T-helper 2 cell (primary cell): ENCODE measurements at places on chromosomes 1 and 21.

GRCh38 chr1:12435639-12436344 is 182.2 kb downstream of the DHRS3 start:
- DNase-seq = peak; percentile 23

DNA sequence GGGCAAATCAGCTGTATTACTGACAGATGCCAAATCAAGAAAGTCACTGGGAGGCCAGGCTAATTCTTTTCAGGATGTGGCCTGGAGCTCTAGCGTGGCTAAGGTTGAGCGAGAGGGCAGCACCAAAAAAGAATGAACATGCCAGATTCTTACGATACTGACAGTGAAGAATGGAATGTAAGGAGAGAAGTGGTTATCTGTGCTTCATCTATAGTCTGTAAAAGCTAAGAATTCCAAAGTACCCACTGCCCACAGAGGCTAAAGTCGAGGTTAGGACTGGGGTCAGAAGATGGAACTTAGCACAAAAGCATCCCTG is 32.7 kb downstream of the TFAP2E start:
- DNase-seq = no peak

GRCh38 chr1:41613689-41614574 is 129.4 kb upstream of the EDN2 start:
- no peak for DNase-seq

DNA sequence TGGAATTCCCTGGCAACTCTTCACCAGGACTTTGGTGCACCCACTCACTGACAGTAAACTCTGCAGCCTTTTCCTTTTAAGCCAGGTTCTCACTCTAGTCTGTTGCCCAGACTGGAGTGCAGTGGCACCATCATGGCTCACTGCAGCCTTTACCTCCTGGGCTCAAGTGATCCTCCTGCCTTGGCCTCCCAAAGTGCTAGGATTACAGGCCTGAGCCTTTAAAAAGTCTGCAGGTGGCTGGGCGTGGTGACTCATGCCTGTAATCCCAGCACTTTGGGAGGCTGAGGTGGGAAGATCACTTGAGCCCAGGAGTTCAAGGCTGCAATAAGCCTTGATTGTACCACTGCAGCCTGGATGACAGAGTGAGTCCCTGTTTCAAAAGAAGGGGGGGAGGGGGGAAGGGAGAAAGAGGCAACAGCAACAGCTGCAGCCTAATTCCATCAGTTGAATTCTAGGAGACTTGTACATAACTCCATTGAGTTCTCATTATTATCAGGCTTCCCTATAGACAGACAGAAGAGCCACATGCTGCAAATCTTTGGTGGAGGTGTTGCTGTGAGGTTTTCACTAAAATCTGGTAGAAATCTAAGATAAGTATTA is 8.1 kb upstream of the HNRNPR start:
- DNase-seq = no peak

- no peak for DNase-seq
These were observed 88.6 kb upstream of the HNRNPU start for GRCh38 chr1:244952940-244953339.

DNA sequence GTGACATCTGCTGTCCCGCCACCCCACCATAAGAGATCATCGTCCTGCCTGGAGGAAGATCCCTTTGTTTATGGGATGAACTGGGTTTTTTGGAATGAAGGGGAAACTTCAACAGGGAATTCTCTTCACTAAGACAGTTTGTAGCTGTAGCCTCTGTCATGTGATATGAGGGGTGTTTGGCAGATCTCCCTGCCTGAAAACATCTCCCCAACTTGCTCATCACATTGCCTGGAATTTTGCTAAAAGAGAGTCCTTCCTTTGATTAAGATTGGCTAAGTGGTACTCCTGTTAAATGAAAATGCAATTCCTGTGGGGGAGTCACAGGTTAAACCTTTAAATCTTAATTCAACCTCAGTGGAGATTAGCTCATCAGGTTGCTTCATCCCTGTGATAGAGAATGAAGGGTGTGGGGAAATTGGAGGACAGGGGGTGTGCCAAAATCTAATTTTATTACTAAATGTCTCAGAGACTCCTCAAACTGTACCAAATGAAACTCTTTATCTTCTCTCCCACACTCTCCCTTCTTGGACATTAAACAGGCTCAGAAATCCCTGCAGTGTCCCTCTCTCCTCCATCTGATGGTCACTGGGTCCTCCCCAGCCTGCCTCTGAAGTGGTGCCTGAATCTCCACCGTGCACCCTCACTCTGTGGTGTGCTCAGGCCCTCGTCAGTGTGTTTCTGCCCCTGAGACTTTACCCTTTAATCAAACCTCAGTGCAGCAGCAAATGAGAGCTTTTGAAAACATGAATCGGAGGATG is 54.8 kb downstream of the IER5 start:
- DNase-seq = no peak

GRCh38 chr1:32742956-32743355 is 40.4 kb upstream of the SYNC start:
- DNase-seq = no peak

GRCh38 chr1:40373323-40374283 is at the start of gene SMAP2:
Gene SMAP2, plus strand, starts transcription at chr1:40373727. Its CDS starts 394 bp downstream, at chr1:40374121.
- peak; percentile 97 for DNase-seq

GRCh38 chr21:31279986-31280385 is 64.1 kb downstream of the TIAM1 start:
- DNase-seq = no peak

DNA sequence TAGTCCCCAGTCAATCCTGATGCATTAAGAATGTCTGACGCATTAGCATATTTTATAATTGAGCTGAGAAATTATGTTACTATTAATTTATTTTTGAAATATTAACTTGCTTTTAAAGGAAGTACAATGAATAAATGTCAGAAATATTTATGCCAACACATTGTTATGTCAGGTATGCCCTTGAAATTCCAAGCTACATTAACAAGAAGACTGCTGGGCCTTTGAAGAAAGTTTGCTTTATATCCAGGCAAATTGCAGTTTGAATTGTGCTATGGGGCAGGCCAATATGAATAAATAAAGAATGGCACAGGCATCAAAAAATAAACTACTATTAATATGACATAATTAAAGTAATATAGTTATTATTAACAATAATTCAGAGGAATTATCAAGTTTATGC is 1391.3 kb downstream of the PLA2G4A start:
- no peak for DNase-seq

- no peak for DNase-seq
These were observed 121.9 kb upstream of the TSPAN2 start for GRCh38 chr1:115211071-115211745.

- no peak for DNase-seq
These were observed 125.3 kb upstream of the CD34 start for GRCh38 chr1:208036106-208036808.

GRCh38 chr1:212853658-212854057 is 4.4 kb upstream of the FLVCR1 start:
- no peak for DNase-seq

DNA sequence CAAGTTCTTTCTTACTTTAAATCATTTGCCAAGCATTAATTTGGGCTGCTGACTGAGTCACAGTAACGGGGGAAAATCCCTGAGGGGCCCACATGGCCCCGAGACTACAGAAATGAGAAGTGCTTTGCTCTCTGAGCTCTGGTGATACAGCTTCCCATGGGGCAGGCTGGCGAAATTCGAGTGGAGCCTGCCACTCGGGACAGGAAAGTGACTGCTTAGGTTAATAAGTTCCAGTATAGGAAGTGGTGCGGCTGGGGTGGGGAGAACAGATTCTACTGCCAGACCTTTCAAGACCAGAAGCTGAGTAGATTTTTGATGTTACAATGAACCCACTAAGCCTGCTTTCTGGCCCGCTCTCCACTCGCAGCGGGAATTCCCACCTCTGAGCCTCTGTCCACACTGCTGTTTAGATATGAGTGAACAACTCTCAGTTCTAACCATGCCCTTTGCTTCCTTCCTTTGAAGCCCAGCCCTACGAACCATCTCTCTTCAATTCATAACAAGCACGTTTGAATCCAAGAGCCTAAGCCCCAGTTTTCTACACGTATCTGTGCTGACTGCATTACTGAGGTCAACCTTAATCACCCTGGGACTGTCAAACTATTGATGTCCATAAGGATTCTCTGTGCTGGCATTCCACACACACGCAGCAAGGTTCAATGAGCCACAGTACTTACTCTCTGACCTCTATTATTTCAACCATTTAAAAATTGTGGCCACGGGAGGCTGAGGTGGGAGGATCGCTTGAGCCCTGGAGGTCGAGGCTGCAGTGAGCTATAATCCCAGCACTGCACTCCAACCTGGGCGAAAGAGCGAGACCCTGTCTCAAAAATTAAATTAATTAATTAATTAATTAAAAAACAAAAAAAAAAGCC is 9.6 kb downstream of the ZBTB17 start:
- DNase-seq = peak; percentile 27

- DNase-seq = no peak
These were observed 29.7 kb downstream of the MRPL39 start for GRCh38 chr21:25577424-25578055.

DNA sequence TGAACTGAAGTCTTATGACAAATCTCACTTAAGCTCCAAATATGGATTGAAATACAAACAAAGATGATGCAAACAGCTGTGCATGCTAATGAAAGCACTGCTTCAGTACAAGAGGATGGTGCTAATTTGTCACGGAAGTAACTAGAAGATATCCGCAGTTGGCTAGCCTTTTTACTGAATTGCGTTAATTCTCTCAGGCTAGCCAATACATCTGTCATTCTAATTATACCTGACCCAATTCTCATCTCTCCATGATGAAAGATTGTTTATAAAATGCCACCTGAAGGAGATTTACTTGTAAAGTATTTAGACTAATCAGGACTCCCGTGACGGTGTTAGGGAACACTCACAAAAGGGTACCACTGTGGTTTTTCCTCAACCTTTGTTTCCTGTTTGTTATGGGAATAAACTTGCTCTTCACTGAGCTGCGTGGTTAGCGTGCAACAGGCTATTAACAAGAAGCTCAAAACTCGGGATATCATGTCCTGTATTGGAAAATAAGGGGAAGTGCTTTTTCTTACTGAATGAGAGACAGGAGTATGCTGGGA is 162.5 kb downstream of the APP start:
- no peak for DNase-seq

DNA sequence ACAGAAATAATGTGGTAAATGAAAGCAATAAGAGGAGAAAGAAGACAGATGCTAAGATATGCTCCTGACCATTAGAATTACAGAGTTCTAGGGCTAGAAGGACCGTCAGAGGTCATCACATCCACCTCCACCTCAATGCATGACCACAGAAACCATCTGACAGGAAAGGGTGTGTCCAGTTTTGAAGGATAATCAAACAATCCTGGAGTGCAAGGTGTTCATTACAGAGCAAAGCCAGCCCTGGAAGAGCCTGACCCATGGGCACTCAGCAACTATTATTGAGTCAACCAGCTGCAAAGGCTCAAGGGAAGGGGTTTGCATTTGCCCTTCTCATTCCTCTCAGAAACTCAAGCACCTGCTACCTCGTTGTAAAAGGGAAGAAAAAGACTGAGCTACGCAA is 46.4 kb downstream of the TOR1AIP2 start:
- no peak for DNase-seq

DNA sequence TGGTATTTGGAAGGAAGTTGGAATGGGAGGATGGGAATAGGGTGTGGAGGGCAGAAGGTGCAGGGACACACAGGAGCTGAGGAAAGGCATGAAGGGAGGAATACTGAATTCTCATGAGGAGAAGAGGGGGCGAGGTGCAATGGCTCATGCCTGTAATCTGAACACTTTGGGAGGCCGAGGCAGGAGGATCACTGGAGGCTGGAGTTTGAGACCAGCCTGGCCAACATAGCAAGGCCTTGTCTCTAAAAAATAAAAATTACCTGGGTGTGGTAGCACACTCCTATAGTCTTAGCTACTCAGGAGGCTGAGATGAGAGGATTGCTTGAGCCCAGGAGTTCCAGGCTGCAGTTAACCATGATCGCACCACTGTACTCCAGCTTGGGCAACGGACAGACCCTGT is 117.3 kb downstream of the DTL start:
- DNase-seq = no peak

- no peak for DNase-seq
These were observed 63.9 kb upstream of the EFHD2 start for GRCh38 chr1:15345705-15346345.

- DNase-seq = no peak
These were observed 106.3 kb downstream of the HIVEP3 start for GRCh38 chr1:41812453-41812852.

DNA sequence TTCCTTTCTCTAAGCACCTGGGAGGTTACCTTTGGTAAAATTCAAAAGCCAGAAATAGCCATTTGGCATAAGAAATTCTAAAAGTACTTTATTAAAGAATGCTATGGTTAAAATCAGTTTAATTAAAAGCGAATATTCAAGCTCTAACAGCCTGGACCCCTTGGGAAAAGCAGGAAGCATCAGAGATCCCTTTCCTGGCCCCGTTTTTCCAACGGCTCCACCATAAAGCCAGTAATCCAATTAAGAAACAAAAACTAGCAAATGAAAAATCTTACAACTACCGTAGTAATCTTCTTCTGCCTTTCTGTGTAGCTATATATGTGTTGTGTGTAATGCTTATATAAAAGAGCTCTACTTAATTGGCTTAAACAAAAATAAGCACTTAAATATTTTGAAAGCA is 33.5 kb upstream of the NEK2 start:
- no peak for DNase-seq

DNA sequence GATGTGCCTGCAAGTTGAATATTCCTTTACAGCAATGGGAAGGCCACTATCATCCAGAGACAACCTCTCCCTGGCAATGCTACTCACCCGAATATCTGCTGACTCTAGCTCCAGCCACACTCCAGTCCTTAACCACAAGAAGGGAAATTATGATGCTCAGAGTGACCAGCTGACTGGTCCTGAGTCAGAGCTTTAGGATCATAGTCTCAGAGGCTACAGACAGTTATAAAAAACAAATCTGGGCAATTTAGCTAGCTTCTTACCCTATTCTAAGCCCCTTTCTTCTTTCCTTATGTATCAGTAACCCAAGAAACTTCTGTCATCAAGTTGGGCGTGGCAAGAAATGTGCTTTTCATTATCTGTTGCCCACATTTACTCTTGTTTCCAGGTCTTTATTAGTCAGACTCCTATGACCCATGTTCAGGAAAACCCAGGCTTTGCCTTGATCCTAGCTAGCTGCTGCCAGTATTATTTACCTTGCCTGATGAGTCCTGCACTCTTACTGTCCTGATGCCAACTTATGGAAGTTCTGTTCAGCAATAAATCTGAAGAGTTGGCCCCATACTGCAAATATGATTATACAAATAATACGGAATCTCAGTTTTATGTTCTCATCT is 207.0 kb downstream of the TTLL7 start:
- DNase-seq = no peak

DNA sequence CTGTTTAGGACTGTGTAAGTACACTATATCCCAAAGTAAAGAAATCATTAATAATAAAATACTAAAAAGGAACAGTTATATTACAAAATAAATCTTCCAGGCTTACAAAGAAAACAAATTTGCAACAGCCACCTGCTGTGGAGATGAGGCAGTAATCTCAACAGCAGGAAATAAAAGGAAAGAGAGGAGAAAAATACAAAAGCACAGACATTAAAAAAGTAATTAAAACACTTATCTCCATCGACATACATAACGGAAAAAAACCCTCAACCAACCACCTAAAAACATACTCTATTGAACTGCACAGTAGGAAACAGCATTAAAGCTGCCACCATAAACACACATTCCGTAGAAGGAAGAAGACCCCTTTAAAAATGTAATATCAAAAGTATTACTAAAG is 317.6 kb downstream of the DPYD start:
- no peak for DNase-seq

GRCh38 chr1:220056374-220056773 is 10.1 kb upstream of the EPRS1 start:
- no peak for DNase-seq
